ENCODE measurements at places on chromosomes 6 and 20.
A peak's percentile ranks its signal among the peaks of the same experiment; 100 is the strongest.

GRCh38 chr20:35994994-35995453 lies 26.6 kb downstream of the CNBD2 start:
- peak; percentile 80 for DNase-seq

GRCh38 chr20:10771435-10772140 lies 97.8 kb upstream of the JAG1 start:
- DNase-seq: no peak

GRCh38 chr20:63889241-63890200 lies 5.4 kb upstream of the DNAJC5 start:
- DNase-seq: no peak

DNA sequence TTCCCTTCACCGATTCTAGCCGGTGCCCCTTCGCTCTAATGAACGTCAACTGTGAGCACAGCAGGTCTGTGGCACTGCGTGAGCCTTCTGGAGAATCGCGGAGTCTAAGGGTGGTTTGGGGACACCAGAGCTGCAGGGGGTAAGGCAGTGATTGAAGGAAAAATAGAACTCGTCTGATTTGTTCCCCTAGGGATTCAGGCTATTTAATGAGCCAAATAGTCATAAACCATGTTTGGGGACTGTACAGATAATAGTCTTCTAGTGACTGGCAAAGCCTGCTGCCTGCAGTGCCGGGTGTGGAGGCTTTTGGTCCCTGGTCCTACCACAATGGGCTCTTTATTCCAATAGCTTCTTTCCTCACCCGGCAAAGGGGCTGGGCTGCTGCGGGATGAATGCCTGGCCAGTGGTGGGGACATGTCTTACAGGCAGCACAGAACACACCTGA lies 11.1 kb upstream of the NTSR1 start:
- no peak for DNase-seq

Data from LoVo (cell line).